ENCODE measurements at places on chromosomes 5 and 9.

DNA sequence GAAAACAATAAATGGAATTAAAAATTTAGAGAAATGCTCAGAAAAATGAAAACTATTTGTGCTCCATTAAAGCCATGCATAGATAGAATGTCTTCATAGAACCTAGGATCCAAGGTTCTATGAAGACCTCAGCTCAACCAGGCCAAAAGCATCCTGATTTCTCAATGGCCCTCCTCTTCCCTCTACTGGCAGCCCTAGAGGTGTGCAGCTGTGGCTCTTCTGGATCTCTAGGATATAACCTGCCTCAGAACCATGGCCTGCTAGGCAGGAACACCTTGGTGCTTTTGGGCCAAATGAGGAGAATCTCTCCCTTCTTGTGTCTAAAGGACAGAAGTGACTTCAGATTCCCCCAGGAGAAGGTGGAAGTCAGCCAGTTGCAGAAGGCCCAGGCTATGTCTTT is 15.1 kb downstream of the IFNA1 start:
- no peak for DNase-seq

DNA sequence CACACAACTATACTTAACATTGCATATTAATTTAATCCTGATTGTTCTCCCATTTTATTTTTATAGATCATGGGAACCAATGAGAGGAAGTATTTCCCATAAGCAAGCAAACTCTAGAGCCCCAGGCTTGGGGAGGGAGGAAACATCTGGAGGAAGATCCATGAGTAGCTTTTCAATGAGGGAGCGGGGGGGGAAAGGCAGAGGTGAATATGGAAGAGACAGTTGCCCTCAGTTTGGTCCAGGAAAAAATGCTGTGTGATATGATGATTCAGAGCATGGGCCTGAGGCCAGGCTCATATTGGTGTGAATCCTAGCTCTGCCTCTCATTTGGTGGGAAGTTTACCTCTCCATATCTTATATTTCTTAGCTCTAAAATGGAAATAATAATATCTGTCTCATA is 42.2 kb upstream of the ALDOB start:
- DNase-seq, result no peak

GRCh38 chr9:11275158-11275695 is 662.4 kb upstream of the PTPRD start:
- DNase-seq, result no peak

DNA sequence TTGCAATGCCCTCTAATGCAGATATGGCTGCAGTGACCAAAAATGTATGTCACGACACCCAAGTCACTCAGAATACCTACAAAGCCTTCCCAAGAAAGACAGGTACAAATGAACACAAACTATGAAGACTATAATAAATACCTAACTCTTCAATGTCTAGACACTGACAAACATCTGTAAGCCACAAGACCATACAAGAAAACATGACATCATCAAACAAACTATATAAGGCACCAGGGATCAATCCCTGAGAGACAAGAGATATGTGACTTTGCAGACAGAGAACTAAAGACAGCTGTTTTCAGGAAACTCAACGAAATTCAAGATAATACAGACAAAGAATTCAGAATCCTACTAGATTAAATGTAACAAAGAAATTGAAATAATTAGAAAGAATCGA is 603.7 kb downstream of the CDH9 start:
- DNase-seq, result no peak

- DNase-seq, result no peak
Observed at GRCh38 chr5:133896873-133897272, 71.6 kb downstream of the C5orf15 start.

DNA sequence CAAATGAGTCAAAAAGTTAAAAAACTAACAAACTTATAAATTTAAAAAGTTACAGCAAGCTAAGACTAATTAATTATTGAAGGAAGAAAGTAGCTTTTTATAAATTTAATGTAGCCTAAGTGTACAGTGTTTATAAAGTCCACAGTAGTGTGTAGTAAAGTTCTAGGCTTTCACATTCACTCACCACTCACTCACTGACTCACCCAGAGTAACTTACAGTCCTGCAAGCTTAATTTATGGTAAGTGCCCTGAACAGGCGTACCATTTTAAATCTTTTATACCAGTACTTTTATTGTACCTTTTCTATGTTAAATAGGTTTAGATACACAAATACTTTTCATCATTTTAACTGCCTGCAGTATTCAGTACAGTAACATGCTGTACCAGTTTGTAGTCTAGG is 80.0 kb upstream of the C9orf72 start:
- no peak for DNase-seq

- no peak for DNase-seq
Observed at GRCh38 chr5:67873935-67874334, 341.6 kb upstream of the PIK3R1 start.

GRCh38 chr9:127923771-127924170 is 6.8 kb downstream of the PIP5KL1 start:
- no peak for DNase-seq

DNA sequence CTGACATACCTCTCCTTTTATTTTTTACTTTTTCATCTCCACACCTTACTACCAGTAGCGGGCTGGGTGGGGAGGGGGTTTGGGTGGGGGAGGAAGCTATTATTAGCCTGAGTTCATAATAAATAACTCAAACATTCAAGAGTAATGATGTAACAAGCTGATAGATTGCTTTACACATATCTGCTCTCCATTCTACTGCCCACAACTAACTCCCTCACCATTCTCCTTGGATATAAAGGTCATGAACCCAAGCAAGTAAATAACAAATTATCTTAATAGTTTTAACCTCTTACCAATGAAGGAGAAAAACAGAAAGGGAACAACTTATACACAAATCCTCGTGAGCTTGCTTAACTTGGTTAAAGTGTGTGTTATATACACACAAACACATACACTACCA is 15.4 kb downstream of the FBXL17 start:
- DNase-seq, result no peak

DNA sequence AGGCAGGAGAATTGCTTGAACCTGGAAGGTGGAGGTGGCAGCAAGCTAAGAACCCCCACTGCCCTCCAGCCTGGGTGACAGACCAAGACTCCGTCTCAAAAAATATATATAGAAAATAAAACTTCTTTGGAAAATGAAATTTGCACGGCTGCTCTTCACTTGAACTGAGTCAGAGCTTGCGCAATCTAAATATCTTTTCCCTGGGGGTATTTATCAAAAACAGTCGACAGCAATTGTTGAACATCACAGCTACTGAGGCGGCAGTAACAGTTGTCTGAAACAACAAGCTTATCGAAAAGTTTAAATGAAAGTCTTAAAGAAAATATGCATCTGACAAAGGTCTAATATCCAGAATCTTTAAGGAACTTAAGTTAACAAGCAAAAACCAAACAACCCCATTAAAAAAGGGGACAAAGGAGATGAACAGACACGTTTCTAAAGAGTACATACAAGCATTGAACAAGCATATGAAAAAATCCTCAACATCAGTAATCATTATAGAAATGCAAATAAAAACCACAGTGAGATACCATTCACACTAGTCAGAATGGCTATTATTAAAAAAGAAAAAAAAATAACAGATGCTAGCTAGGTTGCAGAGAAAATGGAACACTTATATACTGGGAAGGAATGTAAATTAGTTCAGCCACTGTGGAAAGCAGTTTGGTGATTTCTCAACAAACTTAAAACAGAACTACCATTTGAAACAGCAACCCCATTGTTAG is 153.6 kb upstream of the CDH9 start:
- no peak for DNase-seq

GRCh38 chr5:10447041-10447440 is 5.4 kb downstream of the ROPN1L start:
- DNase-seq, result no peak

- no peak for DNase-seq
Observed at GRCh38 chr9:84846906-84847305, 177.4 kb downstream of the NTRK2 start.

DNA sequence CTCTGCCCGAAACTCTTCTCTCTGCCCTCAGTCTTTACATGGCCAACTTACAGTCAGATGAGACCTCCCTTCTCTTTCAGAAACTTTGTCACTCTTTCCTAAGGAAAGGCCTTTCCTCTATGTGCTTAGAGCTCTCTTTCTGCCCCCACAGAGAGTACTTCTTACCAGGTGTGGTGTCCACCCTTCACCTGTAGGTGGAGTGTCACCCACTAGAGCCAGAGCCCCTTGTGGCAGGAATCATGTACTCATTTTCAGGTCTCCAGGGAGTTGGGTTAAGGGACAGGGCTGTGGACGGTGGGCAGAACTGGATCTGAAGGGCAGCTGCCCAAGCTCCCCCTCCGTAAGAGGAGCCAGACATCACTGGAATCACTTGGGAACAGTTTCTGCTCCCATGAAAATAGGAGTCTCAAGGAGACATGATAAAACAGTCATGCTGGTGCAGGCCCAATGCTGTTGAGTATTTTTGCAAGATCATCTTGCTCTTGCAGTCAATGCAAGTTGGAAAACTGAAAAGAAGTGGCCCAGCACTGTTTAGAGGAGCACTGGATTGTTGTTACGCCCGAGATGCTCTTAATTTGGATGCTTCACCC is 436.7 kb downstream of the ZSWIM6 start:
- no peak for DNase-seq

- no peak for DNase-seq
Observed at GRCh38 chr5:157172403-157172802, 6.3 kb upstream of the GARIN3 start.

DNA sequence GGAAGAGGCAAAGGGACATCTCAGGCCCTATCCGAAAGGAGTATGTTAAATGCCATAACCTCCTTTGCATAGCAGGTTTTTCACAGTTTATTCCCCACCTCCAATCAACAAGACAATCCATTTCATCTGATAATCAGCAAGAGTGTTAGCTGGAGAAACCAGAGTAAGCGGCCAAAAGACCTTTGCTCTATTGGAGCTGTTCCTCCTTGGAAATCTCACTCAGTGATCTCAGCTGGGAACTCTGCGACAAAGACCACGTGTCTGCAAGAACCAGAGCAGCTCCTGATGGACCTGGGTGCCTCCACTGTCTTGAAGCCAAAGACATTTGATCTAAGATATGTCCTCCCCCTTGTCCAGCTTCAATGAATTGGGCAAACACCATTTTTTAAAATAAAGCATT is 241.0 kb downstream of the SEC61B start:
- DNase-seq, result no peak

DNA sequence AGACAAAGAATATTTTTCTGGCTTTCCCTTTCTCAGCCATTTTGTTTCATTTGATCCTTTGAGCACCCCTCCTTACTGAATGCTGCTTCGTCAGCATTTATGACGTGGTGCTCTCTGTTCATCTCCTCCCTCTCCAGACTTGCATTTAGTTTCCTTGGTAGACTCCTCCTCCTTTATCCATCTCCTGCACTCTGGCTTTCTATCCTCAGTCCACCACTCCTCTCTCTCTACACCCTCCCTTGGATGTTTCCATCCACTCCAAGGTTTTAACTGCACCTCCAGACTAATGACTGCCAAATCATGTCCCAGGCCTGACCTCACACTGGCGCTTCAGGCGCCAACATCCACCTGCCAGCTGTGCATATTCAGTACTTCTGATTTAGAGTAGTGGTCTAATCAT is 245.4 kb downstream of the RAB3C start:
- no peak for DNase-seq
